Foreskin keratinocyte (primary cell): ENCODE measurements at places on chromosomes 6 and 20.

DNA sequence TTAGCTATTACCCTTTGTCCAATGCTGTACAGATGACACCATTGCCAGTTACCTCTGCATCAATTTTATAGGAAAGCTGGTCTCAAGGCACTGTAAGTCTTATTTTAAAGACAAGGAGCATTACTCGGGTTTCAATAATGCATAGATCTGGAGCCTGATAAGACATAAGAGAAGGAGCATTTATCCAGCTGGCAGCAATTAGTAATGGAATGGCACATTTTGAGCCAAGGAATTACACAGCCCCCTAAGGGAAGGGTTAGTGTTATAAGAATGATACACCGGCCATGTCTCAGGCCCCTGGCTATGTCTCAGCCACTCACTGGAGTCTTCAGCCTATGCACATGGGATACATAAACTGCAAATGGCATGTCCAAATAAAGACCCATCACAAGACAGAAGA, 23.1 kb upstream of the TMEM242 start:
- DNase-seq = no peak

- no peak for DNase-seq
Observed at GRCh38 chr6:166055801-166056200, 111.8 kb downstream of the TBXT start.

GRCh38 chr6:10256113-10256690, 158.7 kb downstream of the TFAP2A start:
- DNase-seq = no peak

DNA sequence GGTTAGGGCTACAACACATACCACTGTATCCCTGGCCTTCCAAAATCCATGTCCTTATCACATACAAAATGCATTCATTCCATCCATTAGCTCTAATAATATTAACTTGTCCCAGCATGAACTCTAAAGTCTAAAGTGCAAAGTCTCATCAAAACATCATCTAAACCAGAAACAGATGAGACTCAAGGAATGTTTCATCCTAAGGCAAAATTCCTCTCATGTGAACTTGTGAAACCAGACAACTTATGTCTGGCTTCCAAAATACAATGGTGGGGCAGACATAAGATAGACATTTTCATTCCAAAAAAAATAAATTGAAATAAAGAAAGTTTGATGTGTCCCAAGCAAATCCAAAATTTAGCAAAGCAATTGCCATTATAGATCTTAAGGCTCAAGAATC, 257.4 kb downstream of the HTR1B start:
- no peak for DNase-seq

DNA sequence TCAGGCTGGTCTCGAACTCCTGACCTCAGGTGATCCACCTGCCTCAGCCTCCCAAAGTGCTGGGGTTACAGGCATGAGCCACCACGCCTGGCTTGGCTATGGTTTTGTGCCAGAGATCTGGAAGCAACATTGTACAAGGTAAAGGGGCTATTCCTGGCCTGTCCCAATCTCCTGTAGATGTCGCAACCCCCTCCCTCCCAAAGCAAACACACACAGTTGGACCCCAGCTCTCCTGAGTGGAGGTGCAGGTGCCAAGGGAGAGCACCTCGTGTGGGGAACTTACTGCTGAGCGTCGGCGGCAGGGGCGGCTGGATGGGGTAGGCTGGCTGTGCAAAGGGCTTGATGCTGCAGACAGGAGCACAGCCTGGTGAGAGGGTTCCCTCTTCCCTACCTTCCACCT, 8.8 kb downstream of the RPL10A start:
- no peak for DNase-seq

GRCh38 chr6:31711233-31711632, 3.9 kb upstream of the LY6G6D start:
- peak; percentile 26 for DNase-seq
